ENCODE measurements at places on chromosomes 2 and 18.

GRCh38 chr2:235068701-235069100 is 116.9 kb downstream of the SH3BP4 start:
- DNase-seq = no peak

DNA sequence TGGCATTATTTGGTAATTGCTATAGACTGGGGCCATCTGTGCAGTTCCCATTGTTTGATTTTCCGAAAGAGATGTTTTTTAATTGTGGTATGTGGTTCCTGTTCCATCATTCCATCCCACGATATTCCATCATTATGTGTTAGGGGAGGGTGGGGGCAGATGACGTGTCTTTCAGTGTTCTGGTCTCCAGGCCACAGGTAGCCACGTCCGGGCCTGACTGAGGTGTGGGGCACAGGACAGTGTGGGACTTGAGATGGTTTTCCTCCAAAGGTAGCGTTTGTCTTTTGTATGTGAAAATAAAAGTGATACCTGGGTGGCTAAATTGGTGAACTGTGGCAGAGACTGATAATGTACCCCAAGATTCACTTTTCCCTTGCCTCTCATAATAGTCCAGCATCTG is 192.2 kb upstream of the HAAO start:
- no peak for DNase-seq

DNA sequence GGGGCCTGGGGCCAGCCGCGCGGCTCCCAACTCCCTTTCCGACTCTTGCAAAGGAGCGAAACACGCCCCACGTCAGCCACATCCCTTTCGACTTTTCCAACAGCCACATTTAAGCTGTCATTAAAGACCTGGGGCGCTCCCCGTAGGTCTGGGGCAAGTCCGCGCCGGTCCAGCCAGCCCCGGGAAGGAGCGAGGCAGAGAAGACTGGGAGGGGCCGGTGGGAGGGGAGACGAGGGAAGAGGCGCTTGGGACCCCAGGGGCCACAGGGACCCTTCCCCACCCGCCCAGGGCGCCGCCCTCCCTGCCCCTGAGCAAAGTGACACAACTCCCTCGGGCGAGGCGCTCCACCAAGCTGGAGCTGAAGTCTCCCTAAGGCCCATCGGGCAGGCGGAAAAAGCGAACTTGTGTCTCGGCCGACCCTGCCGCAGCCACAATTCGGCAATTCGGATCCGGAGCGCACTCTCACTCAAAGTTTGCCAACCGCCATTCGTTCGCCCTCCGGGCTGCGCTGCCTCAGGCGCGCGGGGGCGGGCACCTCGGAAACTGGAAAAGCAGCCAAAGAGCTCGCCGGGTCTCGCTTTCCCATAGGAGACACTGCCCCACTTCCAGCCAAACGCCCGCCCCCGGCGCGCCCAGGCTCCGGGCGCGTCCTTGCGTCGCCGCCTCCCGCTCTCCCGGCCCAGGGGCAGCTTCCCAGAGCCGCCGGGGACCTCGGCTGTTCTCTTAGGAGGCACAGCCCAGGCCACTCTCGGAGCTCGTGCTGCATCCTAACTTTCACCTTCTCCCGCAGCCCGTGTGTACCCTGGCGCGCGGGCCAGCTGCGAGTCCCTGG is 1.1 kb upstream of the KCTD1 start:
- no peak for DNase-seq

GRCh38 chr2:120999377-121000097 is 263.9 kb downstream of the GLI2 start:
- DNase-seq = no peak

GRCh38 chr2:73268830-73269685 is 15.2 kb downstream of the FBXO41 start:
- no peak for DNase-seq

DNA sequence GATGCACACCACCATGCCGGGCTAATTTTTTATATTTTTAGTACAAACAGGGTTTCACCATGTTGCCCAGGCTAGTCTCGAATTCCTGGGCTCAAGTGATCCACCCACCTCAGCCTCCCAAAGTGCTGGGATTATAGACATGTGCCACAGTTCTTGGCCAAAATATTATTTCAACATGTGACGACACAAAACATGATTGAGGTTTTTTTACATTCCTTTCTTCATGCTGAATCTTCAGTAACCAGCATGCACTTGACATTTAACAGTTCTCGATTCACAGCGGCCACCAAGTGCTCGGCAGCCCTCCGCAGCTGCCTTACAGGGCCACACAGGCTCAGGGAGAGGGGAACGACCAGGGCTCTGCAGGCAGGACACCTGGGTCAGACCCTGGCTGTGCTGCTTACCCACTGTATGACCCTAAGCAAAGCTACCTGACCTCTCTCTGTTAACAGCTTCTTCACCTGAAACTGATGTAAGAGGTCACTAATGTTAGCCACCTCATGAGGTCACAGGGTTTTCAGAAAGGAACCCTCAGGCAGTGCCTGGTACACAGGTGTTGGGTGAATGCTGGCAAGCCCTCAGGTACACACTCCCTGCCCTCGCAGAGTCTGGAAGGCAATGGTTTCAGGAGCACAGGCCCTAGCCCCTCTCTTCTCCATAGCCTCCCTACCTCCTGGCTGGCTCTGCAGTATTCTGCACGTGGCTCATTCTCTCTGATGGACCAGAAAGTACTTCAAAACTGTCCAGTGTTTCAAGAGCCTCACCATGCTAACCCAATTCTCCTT is 25.7 kb downstream of the TUBB6 start:
- DNase-seq = no peak

GRCh38 chr2:213703406-213704098 is 419.3 kb downstream of the SPAG16 start:
- no peak for DNase-seq

DNA sequence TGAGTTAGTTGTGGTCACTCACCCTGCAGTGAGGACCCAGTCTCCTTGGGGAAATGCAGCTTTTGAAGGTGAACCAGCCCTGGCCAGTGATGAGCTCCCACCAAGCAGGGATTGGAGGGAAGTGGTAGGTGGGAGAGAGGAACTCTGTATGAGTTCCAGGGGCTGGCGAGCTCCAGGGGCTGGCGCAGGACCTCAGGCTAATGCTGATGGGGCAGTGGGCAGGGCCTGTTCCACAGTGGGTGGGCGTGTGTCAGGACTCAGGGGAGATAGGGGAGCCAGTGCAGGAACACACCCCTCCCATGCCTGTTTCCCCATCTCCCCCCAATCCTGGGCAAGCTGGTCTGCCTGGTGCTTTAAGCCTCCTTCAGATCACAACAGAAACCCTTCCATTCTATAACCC is 208.4 kb downstream of the DYSF start:
- DNase-seq = no peak
